ENCODE measurements at places on chromosomes 13 and 19. TPM values are rescaled to one million over a fixed set of nuclear protein-coding genes. Genes with fewer than 3 reads are reported as not detected.

GRCh38 chr19:34676697-34677385 is at the start of gene SCGB2B2:
SCGB2B2 (minus strand) TSS chr19:34677159; CDS start chr19:34594563, 82,596 bp downstream.
- H3K27ac ChIP-seq, result peak within 1 kb of the TSS; percentile 98
- H3K4me1 ChIP-seq, result peaks cover 35% of the 10 kb centered on the region
- H3K4me3 ChIP-seq, result peak within 1 kb of the TSS; percentile 88

- no peak for DNase-seq
- H3K4me3 ChIP-seq, result peak overlapping the region; percentile 92
- peak overlapping the region; percentile 93 for H3K27ac ChIP-seq
- H3K27me3 ChIP-seq, result no peaks in the 10 kb centered on the region
- peaks cover 48% of the 10 kb centered on the region for H3K36me3 ChIP-seq
- peaks cover 29% of the 10 kb centered on the region for H3K4me1 ChIP-seq
These were observed 433 bp upstream of the ZNF616 start for GRCh38 chr19:52140032-52140710.

TNNI3 gene
- not detected for total RNA-seq

APOC1 gene
- not detected for total RNA-seq

GRCh38 chr13:73832128-73832588 is 302.0 kb downstream of the KLF12 start:
- H3K4me1 ChIP-seq, result peaks cover 18% of the 10 kb centered on the region
- no peak overlapping the region for H3K27ac ChIP-seq
- no peaks in the 10 kb centered on the region for H3K27me3 ChIP-seq

- DNase-seq, result no peak
- H3K4me1 ChIP-seq, result peaks cover 52% of the 10 kb centered on the region
- peaks cover 60% of the 10 kb centered on the region for H3K36me3 ChIP-seq
- no peak overlapping the region for H3K27ac ChIP-seq
- no peaks in the 10 kb centered on the region for H3K27me3 ChIP-seq
- H3K4me3 ChIP-seq, result no peak overlapping the region
These were observed 5.4 kb downstream of the PNPLA6 start for GRCh38 chr19:7540761-7541474.

GRCh38 chr13:48181482-48182145 is 51.4 kb upstream of the ITM2B start:
- no peak overlapping the region for H3K27ac ChIP-seq
- peaks cover 40% of the 10 kb centered on the region for H3K4me1 ChIP-seq
- peaks cover 4% of the 10 kb centered on the region for H3K36me3 ChIP-seq

DNA sequence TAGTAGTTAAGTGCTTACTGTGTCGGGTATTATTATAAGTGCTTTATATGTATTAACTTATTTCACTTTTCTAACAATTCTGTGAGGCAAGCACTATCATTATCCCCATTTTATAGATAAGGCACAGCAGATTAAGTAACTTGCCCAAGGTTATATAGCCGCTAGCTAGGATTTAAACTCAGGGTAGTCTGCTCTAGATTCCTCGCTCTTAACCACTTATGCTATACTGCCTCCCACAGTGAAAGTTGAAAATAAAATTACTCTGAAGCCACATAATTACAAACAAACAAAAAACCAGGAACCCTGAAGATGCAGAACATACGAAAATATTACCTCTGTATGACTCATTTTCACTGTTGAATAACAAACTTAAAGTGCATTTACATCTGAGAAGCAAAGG is 3.9 kb downstream of the TEX30 start:
- H3K4me1 ChIP-seq, result peaks cover 41% of the 10 kb centered on the region
- no peak for DNase-seq
- H3K27ac ChIP-seq, result no peak overlapping the region
- no peaks in the 10 kb centered on the region for H3K27me3 ChIP-seq
- H3K4me3 ChIP-seq, result no peak overlapping the region

DNA sequence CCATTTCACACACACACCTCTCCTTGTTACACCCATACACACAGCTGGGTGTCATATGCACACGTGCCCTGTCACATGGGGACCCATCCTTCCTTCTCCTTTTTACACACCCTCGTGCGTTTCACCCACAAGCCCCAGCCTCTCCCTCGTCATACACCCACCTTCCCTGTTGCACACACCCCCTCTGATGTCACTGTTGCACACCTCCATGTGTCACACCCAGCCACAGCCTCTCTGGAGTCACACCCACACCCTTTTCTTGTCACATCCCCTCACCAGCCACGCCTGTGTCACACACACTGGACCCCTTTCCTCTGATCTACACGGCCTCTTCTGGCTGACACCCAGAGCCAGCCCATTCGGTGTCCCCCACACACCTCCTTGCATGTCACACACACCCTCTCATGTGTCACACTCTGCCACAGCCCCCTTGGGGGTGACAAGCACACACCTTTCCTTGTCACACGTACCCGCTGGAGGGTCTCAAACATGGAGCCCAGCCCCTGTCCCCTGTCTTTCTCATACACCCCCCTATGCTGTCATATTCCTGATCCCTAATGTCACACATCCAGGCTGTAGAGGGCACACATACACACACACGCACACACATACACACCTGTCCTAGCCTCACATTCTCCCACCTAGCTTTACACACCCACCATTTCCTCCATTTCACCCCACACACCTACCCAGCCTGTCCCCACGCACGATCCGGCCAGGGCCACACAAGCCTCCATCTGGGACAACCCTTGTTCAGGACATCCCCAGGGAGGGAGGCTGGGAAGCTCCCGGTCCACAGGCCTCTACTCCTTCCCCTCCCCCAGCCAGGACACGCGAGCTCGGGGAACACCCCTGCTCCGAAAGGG is 1.4 kb downstream of the NOVA2 start:
- H3K4me3 ChIP-seq, result no peak overlapping the region
- no peak overlapping the region for H3K27ac ChIP-seq
- peaks cover 56% of the 10 kb centered on the region for H3K27me3 ChIP-seq

- no peaks in the 10 kb centered on the region for H3K36me3 ChIP-seq
- DNase-seq, result no peak
- H3K27me3 ChIP-seq, result peaks cover 13% of the 10 kb centered on the region
- no peak overlapping the region for H3K4me3 ChIP-seq
- peaks cover 8% of the 10 kb centered on the region for H3K4me1 ChIP-seq
These were observed 98.4 kb downstream of the ANKRD10 start for GRCh38 chr13:110816500-110816899.

DNA sequence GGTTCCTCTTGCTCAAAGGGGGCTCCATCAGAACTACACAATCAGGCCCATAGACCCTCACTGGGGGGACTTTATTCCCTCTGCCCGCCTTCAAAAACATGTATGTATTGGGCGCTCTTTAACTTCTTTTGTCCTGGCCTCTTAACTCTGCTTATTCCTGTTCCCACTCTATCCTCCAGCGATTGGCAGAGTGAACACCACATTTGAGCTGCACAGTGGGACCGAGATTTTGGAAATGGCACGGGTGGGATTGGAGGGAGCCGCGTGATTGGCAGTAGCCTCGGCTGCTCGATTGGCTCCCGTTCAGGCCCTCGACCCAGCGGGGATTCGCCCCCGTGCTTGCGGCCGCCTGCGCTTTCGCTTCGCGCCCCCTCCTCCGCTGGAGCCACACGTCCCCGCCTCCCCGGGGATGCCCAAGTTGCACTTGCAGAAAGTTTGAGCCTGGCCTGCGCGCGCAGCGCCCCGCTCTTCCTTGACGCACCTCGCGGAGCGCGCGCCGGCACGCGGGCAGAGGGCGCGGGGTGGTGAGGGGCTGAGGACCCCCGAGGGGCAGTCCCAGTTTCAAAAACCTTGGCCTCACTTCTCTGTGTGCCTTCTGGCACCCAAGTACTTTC is at the start of gene ZIC5:
Gene ZIC5, minus strand, starts transcription at position 192 of the 614 bp plus-strand sequence. Its CDS starts 164 bp downstream, at position 28.
- H3K4me1 ChIP-seq, result peaks cover 13% of the 10 kb centered on the region
- H3K27me3 ChIP-seq, result peaks cover 74% of the 10 kb centered on the region
- no peak for DNase-seq
- H3K36me3 ChIP-seq, result peaks cover 13% of the 10 kb centered on the region
- H3K4me3 ChIP-seq, result peak within 1 kb of the TSS; percentile 39
- H3K27ac ChIP-seq, result peak within 1 kb of the TSS; percentile 62

DNA sequence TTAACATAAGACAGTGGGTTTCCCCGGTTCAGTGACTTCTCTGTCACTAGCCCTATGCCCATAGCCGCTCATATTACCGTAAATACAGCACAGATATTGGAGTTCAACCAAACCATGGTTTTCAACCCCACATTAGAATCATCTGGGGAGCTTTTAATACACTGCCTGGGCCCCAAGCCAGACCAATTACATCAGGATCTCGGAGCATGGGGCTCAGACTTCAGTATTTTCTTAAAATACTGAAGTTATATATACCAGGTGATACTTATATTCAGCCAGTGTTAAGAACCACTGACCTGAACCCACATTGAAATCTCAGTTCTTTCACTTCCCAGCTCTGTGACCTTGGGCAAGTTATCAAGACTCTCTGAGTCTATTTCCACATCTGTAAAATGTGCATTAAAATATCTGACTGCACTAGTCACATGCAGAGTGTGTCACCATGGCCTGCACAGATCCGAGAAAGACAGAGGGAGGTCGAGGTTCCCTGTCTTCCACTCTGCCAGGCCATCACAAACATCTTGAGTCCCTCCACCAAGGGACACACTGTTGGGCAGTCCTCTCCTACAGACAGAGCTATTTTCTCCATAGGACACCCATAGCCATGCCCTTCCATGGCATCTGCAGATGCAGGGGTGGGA is 32.2 kb upstream of the IPO5 start:
- H3K36me3 ChIP-seq, result no peaks in the 10 kb centered on the region
- no peaks in the 10 kb centered on the region for H3K27me3 ChIP-seq
- no peak for DNase-seq
- no peak overlapping the region for H3K4me3 ChIP-seq
- no peaks in the 10 kb centered on the region for H3K4me1 ChIP-seq
- no peak overlapping the region for H3K27ac ChIP-seq

DNA sequence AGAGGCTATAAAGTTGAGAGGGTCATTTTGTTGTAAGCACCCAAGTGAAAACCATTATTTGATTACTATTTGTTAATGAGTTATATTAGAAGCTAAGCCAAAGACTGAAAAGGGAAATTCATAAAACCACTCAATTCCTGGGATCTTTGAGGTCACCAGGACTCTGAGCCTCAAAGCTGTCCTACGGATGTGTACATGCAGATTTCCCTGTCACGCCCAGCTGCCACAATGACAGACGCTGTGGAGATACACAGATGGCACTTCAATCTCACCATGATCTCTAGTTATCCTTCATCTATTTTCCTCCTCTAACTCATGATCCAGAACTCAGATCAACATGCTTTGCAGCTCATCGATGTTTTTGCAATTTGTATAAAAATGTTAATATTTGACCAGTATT is 403.5 kb upstream of the MIR17HG start:
- H3K36me3 ChIP-seq, result no peaks in the 10 kb centered on the region
- no peaks in the 10 kb centered on the region for H3K4me1 ChIP-seq
- H3K27ac ChIP-seq, result no peak overlapping the region
- H3K27me3 ChIP-seq, result no peaks in the 10 kb centered on the region

GRCh38 chr19:35578707-35579106 is 7.3 kb upstream of the PMIS2 start:
- no peaks in the 10 kb centered on the region for H3K4me1 ChIP-seq
- DNase-seq, result no peak
- peaks cover 5% of the 10 kb centered on the region for H3K36me3 ChIP-seq
- peaks cover 2% of the 10 kb centered on the region for H3K27me3 ChIP-seq
- no peak overlapping the region for H3K27ac ChIP-seq
- H3K4me3 ChIP-seq, result no peak overlapping the region

CATSPERD gene
- total RNA-seq, result not detected

DNA sequence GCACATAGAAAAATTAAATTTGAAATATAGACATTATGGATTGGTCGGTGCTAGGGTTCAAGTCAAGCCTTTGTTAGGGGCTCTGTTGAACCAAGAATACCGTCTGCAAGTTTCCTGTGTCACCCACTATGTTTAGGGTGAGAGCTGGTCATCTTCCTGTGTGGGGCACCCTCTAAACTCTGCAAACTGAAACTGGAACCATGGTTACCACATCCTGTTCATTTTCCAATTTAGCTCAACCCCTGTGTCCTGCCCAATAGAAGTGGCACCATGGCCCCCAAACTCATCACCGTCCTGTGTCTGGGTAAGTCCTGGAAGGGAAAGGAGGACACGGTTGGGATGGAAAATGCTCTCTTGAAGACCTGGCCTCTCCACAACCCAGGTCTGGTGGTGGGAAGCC is 29.9 kb downstream of the LAIR2 start:
- peaks cover 34% of the 10 kb centered on the region for H3K27me3 ChIP-seq
- peak; percentile 63 for DNase-seq
- peak overlapping the region; percentile 88 for H3K27ac ChIP-seq

- no peak overlapping the region for H3K27ac ChIP-seq
- no peaks in the 10 kb centered on the region for H3K4me1 ChIP-seq
- DNase-seq, result peak; percentile 51
- peaks cover 8% of the 10 kb centered on the region for H3K27me3 ChIP-seq
- no peaks in the 10 kb centered on the region for H3K36me3 ChIP-seq
These were observed 34.7 kb upstream of the ESD start for GRCh38 chr13:46831588-46832194.

DNA sequence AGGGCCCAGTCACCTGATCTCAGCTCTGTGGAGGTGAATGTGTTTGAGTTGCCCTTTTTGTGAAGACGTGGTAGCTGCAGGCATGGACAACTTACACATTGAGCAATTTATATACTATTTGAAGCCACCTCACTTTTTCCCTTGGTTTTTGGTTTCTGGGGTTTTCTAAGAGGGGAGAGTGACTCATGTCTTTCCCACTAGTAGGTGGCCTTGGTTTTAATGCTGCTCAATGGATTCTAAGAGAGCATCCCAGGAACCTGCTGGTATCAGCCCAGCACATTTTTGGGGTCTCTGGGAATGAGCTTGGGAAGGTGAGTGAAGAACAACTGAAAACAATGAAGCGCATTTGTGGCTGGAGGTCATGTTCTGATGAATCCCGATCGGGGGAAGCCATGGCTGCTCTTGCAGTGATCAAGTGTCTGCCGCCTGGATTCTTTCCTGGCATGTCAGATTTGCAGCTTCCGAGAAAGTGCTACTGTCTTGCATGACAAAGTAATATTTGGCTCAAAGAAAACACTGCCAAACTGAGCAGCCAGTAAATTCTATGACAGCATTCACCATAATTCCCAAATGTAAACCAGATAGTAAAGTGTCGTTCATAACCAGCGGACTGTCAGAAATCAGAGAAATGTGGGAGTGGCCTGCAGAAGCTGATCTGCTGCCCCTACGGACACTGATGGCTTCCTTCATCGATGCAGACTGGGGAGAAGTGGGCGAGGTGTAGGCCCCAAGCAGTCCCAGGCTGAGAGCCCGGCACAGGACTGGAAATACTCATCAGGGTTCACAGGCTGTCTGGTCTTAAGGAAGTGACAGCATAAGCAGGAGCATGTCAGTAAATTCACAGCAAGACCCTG is 98.7 kb downstream of the COL4A2 start:
- DNase-seq, result no peak
- peaks cover 40% of the 10 kb centered on the region for H3K27me3 ChIP-seq
- H3K4me1 ChIP-seq, result no peaks in the 10 kb centered on the region
- H3K27ac ChIP-seq, result no peak overlapping the region

- no peak overlapping the region for H3K4me3 ChIP-seq
- H3K27me3 ChIP-seq, result no peaks in the 10 kb centered on the region
- H3K27ac ChIP-seq, result no peak overlapping the region
- H3K36me3 ChIP-seq, result no peaks in the 10 kb centered on the region
- DNase-seq, result no peak
These were observed 364.3 kb downstream of the SLITRK6 start for GRCh38 chr13:85434927-85435326.

All from activated CD8-positive, alpha-beta T cell treated with anti-CD3 and anti-CD28 coated beads, Interleukin-2, amount 10 ng/mL, durations not matched to agents 7 days and 5 days (primary cell).